ENCODE measurements at places on chromosomes 4 and X.

DNA sequence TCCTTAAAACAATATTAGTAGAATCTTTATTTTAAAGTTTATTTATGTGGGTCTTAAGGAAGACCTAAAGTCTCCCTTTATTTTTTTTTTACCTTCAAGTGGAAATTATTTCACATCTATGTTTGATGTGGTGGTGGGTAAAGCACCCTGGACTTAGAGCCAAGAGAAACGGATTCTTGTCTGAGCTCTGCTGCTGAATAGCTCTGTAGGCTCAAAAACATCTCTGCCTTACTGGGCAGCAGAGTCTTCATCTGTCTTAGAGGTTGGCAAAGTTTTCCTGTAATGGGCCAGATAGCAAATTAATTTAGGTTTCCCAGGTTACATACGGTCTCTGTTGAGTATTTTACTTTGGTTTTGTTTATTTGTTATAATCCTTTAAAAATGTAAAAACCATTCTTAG, 136.5 kb downstream of the CEP135 start:
- DNase-seq = no peak

DNA sequence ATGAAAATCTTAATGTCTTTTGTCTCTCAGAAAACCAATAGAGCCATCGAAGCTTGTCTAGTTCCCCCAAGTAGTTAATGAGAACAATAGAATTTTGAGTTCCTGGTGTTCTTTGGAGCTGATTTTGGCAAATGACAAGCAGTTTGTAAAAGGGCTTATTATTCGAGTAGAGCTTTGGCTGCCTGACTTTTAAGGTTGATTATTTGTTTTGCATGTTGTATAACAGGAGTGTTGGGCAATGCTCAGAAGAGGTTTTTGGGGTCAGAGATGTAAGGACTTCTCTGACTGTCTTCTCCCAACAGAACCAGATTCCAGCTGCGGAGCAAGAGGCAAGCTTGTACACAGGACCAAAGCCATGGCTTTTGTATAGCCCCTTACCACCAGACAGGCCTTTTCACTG, 30.0 kb downstream of the ZCCHC12 start:
- DNase-seq = no peak

DNA sequence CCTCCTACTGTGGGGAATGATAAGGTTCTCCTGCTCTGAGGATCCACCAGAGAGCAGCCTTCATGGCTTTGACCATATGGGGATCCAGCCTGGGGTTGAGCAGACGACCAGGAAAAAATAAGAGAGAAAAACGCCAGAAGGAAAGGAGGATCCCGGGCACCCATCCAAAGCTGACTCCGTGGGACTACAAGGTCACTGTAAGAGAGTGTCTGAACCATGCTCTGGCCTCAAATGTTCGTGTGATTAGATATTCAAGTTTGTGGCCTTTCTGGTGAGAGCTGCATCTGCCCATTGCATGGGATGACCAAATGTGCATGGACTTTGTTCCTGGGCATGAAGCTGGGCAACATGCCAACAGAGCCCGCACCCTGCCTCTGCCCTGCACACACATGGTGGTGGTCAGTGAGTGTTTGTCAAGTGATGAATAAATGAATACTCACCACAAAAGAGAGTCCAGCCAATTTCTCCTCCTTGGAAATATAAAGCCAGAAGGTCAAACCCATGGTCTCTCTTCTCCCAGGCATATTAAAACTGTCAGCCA, 346.0 kb upstream of the GATB start:
- no peak for DNase-seq

DNA sequence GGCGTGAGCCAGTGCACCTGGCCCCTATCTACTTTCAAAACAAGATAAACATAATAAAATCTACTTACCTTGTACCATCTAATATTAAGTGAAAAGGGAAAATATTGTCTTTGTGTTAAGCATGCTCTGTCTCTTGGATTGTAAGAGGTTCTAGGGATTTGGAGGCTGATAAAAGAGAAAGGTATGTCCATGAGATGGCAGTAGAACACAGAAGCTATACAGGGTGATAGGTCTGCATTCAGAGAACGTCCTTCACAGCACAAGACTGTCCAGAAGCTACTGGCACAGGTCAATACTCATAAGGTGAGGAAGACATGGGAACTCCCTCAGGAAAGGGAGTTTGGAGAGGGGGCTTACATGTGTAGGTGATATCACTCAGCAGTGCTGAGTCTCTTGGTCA, 135.5 kb downstream of the TMEM47 start:
- no peak for DNase-seq

GRCh38 chrX:41350976-41351569, 17.1 kb downstream of the DDX3X start:
- no peak for DNase-seq

DNA sequence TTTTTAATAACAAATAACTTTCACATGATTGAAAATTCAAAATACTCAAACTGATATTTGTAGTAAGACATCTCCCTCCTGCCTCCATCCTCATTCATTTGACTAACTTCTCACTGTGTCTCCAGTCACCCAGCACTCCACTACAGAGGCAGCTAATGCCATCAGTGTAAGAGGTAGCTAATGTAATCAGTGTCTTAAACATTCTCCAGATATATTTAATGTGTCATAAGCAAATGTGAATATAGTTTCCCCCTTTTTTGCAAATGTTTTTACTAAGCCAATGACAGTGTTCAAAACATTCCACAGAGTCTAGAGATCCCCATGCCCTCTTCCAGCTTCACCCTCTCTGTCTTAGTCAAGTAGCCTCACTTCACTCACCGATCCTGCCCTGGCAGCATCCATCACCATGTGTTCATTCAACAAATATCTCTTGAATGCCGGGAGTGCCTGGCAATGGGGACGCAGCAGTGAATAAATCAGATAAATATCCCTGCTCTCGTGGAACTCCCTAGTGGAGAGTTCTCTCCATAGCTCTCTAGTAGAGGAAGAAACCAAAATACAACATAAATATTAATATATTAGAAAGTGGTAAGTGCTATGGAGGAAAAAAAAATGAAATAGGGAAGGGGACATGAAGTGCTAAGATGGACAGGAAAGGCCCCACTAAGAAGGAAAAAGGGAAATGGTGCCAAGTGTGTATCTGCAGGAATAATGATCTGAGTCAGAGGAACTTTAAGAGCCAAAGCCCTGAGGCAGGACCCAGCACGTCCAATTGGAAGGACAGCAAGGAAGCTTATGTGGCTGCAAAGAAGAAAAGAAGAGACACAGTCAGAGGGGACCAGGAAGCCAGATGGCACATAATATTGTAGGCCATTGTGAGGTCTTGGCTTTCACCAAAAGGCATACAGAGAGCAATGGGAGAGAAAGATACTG, 18.7 kb downstream of the SCFD2 start:
- DNase-seq = no peak
